ENCODE measurements at places on chromosomes 7 and 10.

GRCh38 chr10:450463-450862 is 239.0 kb downstream of the DIP2C start:
- DNase-seq = no peak

- no peak for DNase-seq
Measured at GRCh38 chr7:2405601-2406345, 2.4 kb downstream of the CHST12 start.

GRCh38 chr10:53009961-53010907 is 237.7 kb upstream of the MBL2 start:
- DNase-seq = no peak

DNA sequence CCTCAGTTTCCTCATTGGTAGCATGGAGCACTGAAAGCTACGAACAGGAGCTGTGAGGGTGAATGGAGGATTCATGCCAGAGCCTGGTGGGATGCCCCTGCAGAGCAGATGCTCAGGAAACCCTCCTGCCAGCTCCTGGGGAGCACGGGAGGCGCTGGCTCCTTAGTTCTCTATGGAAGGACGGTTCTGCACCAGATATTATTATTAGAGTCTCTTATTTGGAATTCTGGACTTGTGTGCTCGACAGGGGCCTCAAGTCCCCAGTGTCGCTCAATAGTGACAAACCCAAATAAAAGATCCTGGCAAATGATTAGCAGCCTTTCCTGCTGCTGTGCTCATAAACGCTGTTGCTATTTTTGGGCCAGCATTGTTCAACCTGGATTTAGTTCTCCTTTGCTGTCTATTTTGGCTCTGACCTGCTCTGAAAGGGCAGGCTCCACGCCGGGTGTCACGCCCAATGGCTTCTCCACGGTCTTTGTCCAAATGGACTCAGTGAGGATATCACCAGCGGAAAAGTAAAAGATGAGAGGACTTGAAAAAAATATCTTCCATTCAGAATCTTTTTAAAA is 23.0 kb upstream of the KLF6 start:
- DNase-seq = no peak

DNA sequence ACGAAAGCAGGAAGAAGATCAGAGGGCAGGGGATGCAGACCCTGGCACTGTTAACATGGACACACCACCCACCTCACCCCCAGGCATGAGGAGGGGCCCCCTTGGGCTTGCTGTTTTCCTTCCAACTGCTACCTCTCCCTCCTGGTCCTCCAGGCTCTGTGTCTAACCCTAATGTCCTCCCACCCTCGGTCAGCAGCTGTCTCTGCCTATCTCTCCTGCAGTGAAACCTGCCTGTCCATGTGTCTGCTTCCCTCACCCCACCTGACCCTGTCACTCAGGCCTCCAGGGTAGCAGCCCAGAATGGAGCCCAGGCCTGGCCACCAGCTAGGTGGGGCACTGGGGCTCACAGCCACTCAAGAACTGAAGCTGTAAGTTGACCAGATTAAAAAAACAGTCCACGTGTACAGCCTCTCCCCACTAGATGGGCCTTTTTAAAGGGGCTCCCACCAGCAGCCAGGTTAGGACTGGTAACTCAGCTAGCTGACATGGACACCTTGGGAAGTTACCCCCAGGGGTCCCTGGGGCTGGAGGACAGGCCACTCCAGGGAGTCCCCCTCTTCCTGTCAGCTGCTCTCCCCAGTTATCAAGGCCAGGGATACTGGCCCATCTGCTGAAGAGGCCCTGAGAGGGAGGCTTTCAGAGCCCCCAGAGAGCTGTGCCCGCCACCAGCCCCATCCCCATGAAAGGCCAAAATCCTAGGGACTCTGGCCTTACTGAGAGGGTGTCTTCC is 1.5 kb downstream of the SMARCD3 start:
- no peak for DNase-seq

- no peak for DNase-seq
Measured at GRCh38 chr10:106440767-106441166, 723.7 kb downstream of the SORCS1 start.

DNA sequence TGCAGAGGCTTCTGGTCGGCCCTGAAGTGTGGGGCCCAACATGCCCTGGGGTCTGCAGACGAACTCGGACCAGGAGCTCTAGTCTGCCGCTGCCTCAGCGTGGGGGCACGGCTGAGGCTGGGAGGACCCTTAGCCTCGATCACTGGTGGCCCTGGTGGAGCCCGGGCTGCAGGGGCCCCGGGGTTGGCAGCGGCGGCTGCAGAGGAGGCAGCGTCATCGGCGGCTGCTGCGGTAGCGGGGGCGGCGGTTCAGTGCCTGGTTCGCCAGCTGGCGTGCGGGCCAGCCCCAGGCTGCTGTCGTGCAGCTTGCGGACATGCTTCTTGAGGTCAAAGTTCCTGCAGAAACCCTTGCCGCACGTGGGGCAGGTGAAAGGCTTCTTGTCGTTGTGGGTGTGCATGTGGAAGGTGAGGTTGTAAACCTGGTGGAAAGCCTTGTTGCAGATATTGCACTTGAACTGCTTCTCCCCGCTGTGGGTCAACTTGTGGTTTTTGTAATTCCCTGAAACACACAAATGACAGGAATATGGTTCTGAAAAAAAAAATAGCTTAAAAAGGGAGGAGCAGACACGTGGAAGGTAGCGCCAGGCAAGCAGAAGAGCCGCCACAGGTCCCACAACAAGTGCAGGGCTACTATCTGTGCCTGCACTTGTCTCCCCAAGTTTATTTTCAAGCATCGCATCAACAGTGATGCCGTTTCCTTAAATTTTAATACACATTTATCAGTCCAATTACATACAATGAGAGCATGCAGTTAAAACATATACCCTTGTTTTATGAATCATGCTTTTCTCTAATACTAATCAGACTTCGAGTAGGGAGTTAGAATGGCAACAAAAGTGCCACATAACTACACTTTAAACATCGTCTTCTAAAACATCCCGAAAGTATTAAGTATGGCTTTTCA is 2.4 kb downstream of the FEZF1 start:
- DNase-seq = no peak

- no peak for DNase-seq
Measured at GRCh38 chr7:130926001-130926691, 192.1 kb upstream of the KLF14 start.

DNA sequence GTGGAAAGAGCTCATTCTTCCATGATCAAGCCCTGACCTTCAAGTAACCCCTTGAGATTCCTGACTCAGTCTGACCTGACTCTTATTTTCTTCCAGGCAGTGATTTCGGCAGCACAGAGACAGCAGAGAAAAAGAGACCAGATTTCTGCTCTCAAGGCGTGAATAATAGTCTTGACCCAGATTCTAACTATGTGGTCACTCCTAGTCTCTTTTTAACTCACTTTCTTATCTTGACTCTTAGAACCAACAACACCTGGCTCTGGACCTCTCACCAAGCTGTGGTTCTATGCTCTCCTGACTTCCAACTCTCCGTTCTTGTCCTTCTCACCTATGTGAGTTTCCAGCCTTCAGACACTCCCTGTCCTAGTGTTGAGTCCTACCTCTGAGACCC is 36.9 kb upstream of the KDM7A start:
- no peak for DNase-seq

DNA sequence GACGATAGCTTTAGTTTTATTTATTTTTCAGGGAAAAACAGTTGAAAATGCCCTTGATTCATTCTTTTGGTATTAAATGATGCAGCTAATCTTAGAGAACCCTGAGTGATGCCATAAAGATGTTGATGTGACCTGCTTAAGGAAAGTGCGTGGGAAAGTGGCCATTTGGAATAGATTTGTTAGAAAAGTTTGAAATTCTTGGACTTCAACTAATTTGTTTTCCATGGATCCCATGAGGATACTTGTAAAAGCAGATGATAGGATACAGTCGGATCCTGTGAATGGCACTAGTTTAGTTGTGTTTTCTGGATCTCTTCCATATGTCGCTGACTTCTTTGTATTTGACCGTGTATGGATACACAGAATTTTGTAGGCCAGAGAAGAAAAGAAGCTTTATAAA is 69.0 kb downstream of the SEPTIN7 start:
- DNase-seq = no peak

GRCh38 chr7:129240119-129240820 is 15.4 kb downstream of the AHCYL2 start:
- no peak for DNase-seq

GRCh38 chr10:35507519-35508109 is 97.5 kb upstream of the GJD4 start:
- no peak for DNase-seq

- no peak for DNase-seq
Measured at GRCh38 chr10:34889004-34889869, 74.1 kb upstream of the PARD3 start.

GRCh38 chr10:42553064-42553407 is 85.3 kb downstream of the ZNF33B start:
- no peak for DNase-seq

DNA sequence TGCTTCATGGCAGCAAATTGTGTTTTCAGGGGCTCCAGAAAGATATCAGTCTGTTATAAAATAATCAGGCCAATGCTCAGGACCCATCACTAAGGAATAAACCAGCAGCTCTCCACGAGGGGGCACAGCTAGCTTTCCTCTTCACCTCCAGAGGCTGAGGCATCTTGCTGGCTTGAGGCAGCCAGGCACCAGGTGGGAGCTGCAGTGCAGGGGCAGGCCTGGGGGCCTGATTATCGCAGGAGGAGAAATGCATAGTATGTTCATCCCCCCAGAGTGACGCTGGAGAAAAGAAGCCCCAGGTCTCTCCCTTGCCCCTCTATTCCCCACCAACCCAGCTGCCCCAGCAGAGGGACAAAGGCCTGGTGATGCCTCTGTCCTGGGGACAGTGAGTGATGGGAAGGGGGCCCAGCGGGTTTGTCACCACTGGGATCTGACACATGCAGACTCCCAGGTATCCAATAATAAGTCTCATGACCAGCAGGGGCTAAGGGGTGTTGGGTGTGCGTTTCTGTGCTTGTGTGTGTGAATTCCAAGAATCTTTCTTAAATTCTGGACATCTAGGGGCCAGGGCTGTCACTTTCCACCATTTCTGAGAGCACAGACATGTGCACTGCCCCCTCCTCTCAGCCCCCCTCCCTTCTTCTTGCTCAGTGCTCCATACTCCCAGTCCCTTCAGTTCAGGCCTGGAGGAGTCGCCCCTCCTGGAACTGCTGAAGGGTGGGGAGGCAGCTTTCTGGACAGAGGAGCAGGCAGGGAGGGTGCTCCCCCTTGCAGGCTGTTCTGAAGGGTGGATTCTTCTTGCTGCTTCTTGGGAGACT is 128.1 kb upstream of the FAM20C start:
- DNase-seq = no peak

DNA sequence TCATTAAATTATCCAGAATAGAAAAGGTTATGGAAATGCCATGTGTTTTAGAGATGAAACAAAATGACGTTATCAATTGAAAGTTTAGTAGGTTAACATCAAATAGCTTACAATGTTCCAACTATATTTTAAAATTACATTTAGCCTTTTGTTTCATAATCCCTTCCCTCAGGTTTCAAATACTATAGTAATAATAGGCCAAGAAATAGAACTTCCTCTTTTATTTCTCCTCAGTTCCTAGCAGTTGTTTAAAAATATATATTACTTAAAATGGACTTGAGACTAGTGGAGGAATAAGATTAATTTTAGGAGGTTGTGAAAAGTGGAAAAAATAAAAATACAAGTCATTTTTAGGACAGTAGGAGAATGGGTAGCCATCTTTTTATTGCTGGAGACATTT is 16.4 kb upstream of the PDSS1 start:
- DNase-seq = no peak

DNA sequence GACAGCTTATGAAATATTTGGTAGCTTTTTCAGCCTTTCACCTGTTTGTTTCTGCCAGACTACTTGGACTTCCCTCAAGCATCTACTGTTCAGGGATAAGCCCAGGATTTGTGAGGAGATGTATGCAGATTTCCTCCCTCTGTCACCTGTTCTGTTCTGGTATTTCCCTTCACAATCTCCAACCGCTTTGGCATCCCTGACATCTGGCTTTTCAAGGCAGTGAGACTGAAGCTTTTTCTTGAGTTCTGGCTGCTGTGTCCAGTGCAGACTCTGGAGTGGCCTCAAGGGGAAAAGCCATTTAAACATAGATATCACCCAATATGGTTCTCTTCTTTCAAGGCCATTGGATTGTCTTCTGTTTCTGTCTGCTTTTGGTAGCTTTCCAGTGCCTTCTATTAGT is 369.7 kb downstream of the LRMDA start:
- no peak for DNase-seq

- no peak for DNase-seq
Measured at GRCh38 chr7:5429253-5429856, 5.7 kb upstream of the TNRC18 start.

DNA sequence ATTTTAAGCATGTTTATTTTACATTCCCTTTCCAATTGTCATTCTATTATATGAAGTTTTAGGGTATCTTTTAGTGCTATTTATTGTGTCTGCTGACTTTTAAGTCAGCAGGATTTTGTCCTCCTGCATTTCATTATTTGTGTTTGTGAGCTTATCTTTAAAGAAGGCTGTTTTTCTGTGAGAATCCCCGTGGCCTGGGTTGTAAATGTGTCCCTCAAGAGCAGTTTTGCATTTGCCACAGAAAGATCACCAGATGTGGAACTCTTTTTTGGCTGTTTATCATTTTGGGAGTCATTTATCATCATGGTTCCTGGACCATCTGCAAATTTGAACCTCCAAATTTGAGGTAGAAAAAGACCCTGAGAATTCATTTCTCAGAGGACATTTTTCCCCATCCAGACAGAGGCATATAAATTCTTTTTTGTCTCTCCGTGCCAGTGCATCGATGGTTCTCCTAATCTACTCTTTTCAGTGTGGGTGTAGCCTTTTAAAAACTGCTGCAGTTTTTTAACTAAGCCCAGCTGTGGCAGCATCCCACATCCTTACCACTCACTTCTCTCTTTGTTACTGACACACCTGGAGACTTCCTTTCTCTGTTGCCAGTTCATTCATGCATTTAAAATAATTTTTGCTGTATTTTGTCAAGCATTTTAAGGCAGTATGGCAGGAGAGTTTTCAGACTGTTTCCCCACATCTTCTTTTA is 20.1 kb upstream of the MTURN start:
- no peak for DNase-seq

- DNase-seq = no peak
Measured at GRCh38 chr7:74084722-74085578, 1.3 kb downstream of the LIMK1 start.

GRCh38 chr10:71497763-71498326 is 101.1 kb downstream of the CDH23 start:
- no peak for DNase-seq

DNA sequence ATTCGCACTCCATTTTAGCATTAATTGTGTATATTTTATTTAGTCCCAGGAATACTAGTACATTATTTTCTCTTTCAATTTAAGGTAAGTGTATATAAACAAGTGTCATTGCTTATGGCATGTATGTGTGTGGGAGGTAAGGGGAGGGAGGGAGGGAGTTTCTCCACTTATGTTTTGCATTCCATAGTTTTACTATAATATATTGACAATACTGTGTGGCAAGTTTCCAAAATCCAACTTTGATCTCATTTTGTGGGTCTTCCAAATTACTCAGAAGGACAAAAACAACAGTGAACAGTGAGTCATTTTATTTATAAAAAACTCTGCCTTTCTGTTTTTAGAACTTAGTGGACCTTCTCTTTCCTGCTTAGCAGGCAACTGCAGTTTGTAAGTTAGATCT is 102.3 kb upstream of the SEMA3E start:
- DNase-seq = no peak
